Epithelial cell of umbilical artery (primary cell): ENCODE measurements at places on chromosomes 4 and X. TPM values are rescaled to one million over a fixed set of nuclear protein-coding genes. Genes with fewer than 3 reads are reported as not detected.

C4orf54 gene
- not detected in 2 replicates for total RNA-seq

F8A2 gene
- total RNA-seq: not detected in 2 replicates

TMEM175 gene
- total RNA-seq: 4.5 and 4.7 TPM in 2 replicates

PABPC1L2B gene
- not detected in 2 replicates for total RNA-seq

DUSP9 gene
- total RNA-seq: 0.15 and 0.32 TPM in 2 replicates

IQCM gene
- total RNA-seq: not detected in 2 replicates

QDPR gene
- 16.6 and 50.3 TPM in 2 replicates for total RNA-seq

FGF16 gene
- total RNA-seq: 3.5 and 5.8 TPM in 2 replicates

GLRB gene
- 4.9 and 9.7 TPM in 2 replicates for total RNA-seq
